RKO (cell line): ENCODE measurements at places on chromosomes 2 and 18.

GRCh38 chr18:12597760-12598159 lies 60.1 kb downstream of the SPIRE1 start:
- DNase-seq, result no peak

DNA sequence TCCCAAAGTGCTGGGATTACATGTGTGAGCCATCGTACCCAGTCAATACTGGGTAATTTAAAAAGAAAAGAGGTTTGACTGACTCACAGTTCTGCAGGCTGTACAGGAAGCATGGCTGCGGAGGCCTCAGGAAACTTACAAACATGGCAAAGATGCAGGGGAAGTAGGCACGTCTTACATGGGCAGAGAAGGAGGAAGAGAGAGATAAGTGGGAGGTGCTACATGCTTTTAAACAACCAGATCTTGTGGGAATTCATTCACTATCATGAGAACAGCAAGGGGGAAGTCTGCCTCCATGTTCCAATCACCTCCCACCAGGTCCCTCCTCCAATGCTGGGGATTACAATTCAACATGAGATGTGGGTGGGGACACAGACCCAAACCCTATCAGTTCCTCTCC lies 192.5 kb downstream of the ATAD2B start:
- DNase-seq, result no peak

DNA sequence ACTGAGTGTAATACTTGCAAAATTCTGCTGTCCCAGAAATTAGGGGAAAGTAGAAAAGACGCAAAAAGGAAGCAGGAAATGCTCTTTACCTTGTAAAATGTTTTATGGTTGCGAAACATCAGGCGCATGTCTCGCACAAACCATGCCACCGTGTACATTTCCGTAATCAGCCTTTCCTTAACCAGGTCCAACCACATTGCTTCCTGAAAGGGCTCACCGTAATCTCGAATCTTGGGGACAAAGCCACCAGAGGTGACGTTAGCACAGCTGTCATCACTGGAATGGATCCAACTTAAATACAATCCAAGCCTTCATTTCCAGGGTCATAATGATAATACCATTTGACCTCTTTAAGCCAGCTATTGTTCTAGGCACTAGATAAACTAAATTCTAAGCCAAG lies 49.3 kb downstream of the SP110 start:
- DNase-seq, result no peak

DNA sequence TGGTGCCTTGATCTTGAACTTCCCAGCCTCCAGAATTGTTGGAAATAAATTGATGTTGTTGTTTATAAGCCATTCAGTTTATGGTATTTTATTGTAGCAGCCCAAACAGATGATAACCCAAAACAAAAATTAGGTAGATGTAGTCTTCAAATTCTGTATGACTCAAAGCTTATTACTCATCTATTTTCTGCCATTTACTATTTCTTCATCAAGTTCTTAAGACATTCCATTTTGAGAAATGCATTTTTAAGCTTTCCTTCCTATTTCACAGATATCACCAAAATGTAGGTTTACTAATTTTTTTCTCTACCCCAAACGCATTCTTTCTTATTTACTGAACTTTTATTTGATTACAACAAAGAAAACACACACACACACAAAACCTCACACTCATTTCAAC lies 148.2 kb downstream of the RND3 start:
- no peak for DNase-seq

DNA sequence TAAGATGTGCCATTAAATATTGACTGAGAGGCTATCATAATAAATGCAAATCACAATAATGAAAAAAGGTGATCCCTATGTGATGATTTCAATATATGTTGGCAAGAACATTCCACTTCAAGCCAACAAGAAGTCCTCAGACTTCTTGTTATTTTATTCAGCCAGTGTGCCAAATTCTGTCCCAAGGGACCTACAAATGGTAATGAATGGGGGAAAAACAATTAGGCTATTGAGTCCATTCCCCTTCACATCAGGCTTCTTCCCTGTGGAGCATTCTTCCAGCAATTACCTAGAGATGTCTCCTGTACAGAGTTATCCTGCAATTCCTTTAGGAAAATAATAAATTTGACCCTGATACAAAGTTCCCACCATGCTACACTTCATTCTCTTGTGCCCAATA lies 144.4 kb downstream of the PIEZO2 start:
- DNase-seq, result no peak

GRCh38 chr2:19916385-19916950 lies 14.7 kb upstream of the TTC32 start:
- DNase-seq, result no peak

DNA sequence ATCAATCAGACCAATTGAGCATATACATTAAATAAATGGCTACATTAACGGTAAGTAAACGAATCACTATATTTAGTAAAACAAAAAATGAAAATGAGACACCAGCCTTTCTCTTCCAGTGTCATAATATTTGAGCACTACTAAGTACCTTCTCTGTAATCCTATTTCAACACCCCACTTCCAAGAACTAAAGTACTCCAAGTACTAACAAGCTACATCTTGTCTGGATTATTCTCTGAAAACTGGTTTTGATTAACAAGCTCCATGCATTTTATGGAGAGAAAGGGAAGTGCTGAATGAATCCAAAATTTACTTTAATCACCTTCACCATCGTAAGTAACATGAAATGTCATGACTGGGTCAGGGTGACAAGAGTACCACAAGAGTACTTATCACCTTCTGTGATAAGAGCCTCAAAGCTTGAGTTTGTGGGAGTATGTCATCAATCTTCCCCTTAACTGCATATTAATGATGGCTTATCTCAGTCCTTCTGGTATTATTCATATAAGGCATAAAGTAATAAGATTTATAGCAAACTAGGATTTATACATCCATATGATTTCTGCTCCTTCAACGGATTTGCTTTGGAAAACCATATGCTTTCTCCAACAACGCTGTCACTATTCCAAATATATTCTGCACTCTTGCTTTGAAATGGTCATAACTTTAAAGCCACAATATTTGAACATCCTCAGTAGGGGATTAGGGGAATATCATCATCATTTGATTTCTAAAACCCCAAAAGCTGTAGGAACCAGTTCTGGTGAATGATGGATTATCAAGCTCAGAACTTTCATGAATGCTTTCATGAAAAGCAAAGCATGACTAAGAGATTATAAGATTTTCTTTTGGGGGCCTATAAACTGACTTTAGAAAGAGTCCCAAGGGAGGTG lies 127.0 kb downstream of the ANTXR1 start:
- DNase-seq, result no peak

- no peak for DNase-seq
Observed at GRCh38 chr2:44246436-44246835, 28.8 kb upstream of the SLC3A1 start.

GRCh38 chr2:154681741-154682140 lies 16.8 kb upstream of the KCNJ3 start:
- DNase-seq, result no peak

DNA sequence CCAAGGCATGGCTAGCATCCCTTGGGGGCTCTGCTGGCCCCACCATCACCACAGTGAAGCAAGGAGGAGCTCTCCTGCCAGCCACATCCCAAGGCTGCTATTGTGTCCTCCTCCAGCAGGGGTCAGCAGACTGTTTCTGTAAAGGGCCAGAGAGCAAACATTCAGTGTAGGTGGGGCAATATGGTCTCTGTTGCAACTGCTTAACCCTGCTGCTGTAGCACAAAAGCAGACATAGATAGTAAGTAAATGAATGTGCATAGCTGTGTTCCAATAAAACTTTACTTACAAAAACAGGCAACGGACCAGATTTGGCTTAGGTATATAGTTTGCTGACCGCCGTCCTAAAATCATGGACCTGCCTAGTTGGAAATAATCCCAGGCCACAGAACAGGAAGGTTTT lies 36.4 kb upstream of the ZBTB7C start:
- peak; percentile 59 for DNase-seq

GRCh38 chr18:25329783-25330182 lies 22.2 kb downstream of the ZNF521 start:
- no peak for DNase-seq

DNA sequence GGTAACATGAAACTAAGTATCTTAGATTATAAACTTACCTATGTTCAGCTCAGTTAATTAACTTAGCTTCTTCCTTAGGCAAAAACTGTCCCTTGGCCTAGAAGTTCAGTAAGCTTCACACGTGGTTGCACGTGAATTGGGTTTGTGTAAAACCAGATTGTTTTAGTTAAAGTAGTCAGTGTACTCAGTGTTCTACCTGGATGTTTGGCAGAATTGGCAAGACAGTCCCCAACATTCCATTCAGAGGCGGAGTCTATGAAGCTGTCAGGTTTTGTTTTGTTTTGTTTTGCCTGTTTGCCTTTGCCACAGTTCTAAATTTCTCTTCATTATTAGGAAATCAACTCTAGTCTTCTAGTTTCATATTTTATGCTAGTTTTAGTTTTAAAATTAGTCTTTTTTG lies 105.3 kb upstream of the ZEB2 start:
- no peak for DNase-seq

DNA sequence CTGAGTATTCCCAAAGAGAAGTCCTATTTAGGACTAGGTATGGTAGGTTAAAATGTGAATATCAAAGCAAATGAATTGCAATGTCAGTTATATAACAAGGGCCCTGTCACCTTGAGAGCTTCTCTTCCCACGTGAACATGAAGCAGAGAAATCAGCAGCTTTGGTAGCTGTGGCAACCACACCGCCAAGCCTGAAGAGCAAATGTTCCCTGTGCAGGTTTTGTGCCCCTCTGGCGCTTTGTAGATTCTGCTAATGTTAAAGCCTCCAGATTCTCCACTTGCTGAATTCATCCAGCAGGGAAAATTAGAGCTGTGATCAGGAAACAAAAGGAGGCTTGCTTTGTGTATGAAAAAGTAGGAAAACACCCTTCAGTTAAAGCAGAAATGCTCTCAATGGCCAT lies 322.6 kb downstream of the RBM43 start:
- no peak for DNase-seq

- no peak for DNase-seq
Observed at GRCh38 chr2:178270338-178270737, 76.0 kb downstream of the OSBPL6 start.

DNA sequence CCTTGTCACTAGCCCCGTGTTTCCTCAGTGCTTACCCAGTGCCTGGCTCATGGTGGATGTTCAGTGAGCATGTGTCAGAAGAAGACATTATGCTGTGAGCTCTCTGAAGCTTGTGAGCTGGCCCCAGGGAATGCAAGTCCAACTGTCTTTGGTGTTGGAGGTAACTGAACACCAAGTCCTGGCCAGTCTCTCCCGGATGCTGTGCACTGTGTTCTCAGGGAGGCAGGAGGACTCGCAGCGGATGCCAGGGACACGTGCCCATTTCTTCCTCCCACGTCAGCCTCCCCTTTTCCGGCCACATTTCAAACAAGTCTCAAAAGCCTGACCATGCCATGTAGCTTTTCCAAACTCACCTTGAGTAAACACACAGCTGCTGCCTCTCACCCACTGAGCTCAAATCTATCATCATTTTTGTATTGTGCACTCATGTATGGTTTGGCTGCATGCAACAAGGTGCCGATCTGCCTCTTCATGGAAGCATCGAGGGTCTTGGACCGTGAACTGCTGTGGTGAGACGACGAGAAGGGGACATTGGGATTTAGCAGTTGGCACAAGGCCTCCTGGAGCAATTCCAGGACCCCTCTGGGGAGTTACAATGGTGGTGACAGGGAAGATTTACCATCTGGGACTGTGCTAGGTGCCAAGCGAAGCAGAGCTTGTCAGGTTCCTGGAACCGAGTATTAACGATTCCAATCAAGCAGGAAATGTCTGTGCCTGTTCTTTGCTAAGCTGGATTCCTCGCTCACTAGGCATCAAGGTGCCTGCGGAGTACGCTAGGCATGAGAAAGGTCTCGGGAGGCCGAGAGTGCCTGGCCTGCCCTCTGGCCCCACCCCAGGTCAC lies 44.4 kb upstream of the MGAT4A start:
- no peak for DNase-seq

GRCh38 chr2:128691526-128691925 lies 372.9 kb upstream of the HS6ST1 start:
- no peak for DNase-seq

- DNase-seq, result no peak
Observed at GRCh38 chr2:39432701-39433100, 4.4 kb downstream of the MAP4K3 start.

- no peak for DNase-seq
Observed at GRCh38 chr2:239264838-239265651, 135.8 kb downstream of the HDAC4 start.

DNA sequence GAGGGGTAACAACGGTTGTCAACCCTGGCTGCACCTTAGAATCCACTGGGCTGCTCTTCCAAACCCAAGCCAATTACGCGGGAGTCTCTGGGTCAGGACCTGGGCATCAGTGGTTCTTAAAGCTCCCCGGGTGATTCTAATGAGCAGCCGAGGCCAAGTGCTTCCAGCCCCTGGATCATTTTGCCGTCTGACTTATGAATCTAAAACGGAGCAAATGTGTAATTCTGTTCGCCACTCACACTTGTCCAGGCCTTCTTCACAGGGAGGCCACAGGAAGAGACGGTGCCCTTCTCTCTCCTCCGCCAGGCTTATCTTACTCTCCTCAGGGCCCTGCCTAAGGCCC lies 78.5 kb downstream of the MCFD2 start:
- no peak for DNase-seq

- no peak for DNase-seq
Observed at GRCh38 chr2:17538844-17539554, 1.5 kb upstream of the VSNL1 start.

DNA sequence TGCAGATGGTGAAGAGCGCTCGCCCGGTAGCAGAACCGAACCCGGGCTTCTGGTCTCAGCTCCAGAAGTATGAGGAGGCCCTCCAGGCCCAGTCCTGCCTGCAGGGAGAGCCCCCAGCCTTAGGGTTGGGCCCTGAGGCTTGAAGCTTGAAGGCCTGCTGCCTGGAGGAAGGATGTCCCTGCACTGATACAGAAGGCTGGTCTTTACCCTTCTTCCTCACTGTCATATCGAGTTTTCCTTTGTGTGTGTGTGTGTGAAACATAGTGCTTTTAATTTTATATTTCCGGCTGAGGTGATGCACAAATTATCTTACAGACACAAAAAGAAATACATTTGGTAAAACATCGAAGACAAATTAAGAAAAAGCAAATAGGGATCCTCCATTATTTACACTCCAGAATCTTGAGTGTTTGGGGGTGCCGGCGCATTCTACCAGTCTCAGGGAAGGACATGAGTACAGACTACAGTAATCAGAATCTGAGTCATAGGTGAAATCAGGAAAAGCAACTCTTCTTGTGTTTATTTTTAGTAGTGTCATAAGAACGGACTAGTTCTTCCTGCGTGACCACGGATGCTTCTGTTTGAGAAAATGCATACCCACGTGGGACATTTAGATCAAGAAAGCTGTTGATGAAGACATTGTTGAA lies 1.3 kb downstream of the DUSP28 start:
- DNase-seq, result peak; percentile 93
